NCI-H510A (cell line): ENCODE measurements at places on chromosomes 5 and 9.

- DNase-seq, result no peak
Observed at GRCh38 chr9:74115976-74116375, 381.2 kb upstream of the RORB start.

DNA sequence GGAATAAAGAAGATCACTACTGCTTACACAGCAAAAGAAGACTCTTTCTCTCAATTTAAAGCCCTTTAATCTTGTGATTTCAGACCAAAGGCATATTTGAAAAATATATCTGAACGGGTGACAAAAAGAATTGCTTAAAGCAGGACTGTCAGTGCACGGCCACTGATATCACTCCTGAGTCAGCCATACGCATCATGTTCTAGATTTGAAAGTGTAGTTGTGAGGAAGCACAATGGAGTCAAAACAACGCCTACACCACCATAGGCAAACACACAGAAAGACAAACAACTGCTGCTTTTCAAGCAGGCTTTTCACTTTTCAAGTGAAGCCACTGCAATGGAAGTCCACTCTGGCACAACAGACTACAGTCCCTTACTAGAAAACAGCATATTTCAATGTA is 141.7 kb downstream of the AUH start:
- no peak for DNase-seq

DNA sequence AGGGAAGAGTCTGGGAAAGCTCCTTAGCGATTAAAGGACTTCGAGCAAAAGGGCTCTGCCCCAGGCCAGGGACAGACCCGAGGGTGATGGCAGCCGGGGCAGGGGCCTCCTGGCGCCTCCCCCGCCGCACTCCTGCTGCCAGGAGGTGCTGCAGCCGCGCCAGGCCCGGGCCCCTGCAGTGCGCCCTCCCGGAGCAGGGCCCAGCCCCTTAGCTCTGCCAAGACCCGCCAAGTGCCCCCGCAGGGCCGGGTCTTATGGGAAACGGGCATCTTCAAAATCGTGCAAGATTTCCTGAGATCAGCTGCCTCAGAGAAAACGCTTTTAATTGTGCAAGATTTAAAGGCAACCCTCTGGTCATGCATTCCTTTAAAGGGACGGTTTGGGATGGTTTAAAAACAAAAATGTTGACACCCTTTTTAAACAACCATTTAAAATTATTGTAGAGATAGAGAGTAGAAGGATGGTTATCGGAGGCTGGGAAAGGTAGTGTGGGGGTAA is 52.4 kb downstream of the CDC14B start:
- DNase-seq, result no peak

DNA sequence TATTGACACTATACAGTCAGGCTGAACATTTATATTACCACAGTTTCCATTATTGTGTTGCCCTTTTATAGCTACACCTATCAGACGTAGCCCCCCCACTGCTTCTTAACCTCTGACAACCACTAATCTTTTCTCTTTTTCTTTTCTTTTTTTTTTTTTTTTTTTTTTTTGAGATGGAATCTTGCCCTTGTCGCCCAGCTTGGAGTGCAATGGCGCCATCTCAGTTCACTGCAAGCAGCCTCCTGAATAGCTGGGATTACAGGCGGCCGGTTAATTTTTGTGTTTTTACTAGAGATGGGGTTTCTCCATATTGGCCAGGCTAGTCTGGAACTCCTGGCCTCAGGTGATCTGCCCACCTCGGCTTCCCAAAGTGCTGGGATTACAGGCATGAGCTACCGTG is 75.4 kb downstream of the UHRF2 start:
- no peak for DNase-seq

GRCh38 chr5:39025456-39025855 is 48.7 kb downstream of the RICTOR start:
- DNase-seq, result no peak

DNA sequence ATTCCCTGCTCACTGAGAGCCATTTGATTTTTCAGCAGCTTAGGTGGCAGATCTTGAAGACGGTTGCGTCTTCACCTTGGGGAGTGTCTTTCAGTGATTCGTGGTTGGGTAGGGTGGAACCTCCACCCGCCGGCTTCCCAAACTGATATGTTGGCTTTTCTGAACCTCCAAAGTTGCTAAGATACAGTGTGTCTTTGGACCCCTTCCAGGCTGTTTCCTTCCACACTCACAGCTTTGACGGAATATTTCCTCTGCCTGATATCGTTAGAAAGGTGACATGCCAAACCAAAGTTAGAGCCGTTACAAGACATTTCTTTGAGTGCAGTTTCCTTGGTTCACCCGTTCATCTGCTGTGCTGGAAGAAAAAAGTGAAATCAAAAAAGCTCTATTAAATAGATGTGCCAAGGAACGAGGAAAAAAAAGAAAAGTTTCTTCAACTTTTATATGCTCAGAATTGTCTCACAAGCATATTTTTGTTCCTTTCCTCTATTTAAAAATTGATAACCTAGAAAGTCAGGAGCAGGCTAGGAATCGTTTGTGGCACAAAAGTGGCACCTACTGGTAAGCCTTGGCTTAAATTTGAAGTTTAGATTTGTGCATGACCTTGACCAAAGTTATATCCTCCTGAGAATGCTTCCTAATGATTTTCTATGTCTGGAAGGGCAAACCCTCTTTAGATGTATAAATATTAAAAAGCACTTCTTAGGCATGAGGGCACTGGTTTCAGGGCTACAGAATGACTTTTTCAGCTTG is 270.7 kb upstream of the WWC1 start:
- no peak for DNase-seq

- DNase-seq, result no peak
Observed at GRCh38 chr5:120991569-120991968, 527.5 kb downstream of the PRR16 start.

DNA sequence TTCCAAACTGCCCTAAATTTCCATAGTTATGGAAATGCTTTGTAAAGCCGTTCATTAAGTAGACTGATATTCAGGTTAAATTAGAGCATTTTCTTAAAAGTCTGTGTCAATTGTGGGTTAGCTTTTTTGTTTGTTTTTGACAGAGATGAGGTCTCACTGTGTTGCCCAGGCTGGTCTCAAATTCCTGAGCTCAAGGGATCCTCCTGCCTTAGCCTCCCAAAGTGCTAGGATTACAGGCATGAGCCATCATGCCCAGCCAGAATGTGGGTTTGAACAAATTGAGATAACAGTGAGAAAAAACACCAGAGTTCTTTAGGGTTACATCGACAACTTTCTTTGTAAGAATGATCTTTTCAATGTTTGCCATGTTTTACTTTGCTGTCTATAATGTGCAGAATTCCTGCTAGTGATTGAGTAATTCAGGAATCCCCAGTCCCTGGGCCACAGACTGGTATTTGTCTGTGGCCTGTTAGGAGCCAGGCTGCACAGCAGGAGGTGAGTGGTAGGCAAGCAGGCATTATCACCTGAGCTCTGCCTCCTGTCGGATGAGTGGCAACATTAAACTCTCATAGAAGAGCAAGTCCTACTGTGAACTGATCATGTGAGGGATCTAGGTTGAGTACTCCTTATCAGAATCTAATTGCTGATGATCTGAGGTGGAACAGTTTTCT is 80.5 kb downstream of the RAI14 start:
- peak; percentile 4 for DNase-seq

DNA sequence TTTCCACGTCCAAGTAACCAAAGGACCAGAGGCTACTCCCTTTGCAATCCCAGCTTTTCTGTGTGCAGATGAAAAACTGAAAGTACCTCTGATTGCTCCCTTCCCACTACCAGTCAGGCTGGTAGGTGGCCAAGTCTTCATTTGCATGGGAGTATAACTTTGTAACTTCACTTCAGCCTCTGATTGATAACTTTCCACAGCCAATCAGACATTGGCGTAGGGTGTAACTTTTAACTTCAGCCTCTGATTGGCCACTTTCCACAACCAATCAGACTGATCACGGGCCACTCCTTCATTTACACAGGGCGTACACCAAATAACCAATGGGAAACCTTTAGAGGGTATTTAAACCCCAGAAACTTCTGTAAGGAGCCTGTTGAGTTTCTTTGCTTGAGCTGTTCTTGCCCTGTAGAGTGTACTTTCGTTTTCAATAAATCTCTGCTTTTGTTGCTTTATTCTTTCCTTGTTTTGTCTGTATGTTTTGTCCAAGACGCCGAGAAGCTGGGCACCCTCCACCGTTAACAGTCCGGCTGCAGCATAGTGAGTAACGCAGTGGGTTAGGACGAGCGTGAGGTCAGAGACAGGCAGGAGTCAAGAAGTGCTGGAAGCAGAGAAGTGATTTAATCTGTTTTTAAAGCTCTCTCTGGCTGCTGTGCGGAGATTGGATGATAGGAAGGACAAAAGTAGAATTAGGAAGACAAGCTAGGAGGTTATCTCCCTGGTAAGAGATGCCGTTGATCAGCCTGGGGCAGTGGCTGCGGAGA is 3.5 kb upstream of the EXOSC2 start:
- peak; percentile 79 for DNase-seq

DNA sequence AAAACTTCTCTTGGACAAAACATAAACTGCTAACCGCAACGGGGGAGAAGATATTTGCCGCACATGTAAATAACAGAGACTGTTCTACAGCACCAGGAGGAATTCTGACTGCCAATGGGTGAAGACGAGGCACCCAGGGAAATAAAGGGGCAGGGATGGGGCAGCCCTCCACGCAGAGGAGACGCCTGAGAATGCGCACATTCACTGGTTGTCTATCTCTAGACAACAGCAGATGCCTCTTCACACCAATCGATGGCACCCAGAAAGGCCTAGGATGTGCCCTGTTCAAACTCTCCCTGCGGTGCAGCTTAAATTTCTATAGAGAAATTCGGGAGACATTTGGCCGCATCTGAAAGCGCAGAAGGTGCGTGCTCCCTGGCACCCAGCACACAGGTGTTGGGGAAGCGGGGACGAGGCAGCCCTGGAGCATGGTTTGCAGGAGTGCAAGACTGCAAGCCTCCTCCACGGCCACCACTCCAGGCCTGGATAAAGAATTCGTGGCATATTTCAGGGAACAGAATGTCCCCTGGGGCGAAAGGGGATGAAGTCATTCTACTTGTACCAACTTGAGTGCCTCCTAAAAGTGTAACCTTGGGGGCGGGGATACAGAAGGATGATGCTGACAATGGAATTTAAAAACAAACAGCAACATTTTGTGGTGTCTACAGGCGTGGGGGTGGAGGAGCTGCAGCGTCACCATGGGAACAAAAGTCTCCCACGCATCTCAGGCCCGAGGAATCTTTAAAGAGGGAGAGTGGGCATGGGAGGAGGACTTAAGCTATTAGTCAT is 6.3 kb upstream of the IRX2 start:
- DNase-seq, result no peak

- no peak for DNase-seq
Observed at GRCh38 chr5:180178531-180179441, 30.2 kb downstream of the RASGEF1C start.

DNA sequence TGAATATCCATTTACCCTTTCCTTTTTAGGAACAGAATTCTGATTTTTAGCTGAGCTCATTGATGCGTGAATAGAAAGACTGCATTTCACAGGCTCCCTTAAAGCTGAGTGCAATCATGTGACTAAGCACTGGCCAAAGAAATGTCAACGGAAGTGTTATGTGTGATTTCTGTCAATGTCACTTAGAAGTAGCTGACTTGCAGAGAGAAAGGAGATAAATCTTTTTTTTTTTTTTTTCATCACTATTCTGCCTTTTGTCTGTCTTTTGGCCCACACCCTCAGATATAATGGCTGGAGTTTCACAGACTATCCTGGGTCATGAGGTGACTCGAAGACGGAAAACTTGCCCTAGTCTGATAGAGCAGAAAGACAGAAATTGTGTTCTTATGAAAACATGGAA is 39.3 kb upstream of the SLC27A6 start:
- no peak for DNase-seq

DNA sequence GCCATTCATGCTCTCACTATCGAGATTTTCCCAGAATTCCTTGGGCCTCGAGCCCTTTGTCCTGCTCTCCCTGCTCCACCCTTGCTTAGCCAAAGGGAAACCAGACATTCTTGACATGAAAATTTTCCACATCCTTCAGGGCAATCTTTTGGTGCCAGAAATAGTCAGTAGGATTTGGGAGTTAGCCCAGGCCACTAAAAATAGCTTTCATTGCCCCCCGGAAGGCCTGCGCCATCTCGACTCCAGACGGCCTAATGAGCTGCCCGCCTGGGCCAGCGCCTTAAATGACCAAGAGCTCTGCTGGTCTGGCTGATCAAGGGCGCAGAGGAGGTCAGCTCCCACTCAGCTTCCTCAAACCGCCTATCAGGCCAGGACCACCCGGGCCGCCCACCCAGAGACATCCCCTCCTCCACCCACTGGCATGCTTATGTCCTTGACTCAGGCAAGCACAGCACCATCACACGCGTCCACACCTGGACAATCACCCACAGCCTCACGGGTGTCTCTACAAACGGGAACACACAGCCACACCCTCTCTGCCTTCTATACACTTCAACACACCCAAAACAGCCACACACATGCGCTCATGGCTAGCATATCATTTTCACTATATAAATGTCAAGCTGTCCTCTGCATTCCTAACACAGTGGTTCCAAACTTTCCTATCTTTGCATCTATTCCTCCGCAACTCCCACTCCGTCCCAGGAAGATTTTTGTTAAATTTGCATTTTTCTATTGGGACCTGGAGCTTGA is 20.9 kb downstream of the DUSP1 start:
- no peak for DNase-seq

GRCh38 chr5:4204276-4205141 is 608.9 kb downstream of the IRX1 start:
- no peak for DNase-seq

DNA sequence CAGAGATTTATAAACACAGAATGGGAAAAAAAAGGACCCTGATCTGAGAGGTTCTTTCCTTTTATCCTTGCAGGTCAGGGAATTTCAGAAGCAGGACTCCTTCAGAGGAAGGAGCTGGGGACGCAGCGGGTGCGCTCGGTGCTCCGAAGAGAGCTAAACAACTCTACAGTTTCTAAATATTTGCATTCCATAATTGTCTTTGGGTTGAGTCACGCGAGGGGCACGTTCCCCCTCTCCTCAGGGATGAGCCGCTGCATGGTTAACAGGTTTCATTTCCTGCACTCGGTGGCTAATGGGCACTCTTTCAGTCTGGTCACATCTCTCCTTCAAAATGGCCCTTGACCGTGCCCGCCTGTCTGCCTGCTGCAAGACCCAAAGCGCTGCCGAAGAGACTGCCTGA is 165.0 kb upstream of the HMHB1 start:
- DNase-seq, result no peak

DNA sequence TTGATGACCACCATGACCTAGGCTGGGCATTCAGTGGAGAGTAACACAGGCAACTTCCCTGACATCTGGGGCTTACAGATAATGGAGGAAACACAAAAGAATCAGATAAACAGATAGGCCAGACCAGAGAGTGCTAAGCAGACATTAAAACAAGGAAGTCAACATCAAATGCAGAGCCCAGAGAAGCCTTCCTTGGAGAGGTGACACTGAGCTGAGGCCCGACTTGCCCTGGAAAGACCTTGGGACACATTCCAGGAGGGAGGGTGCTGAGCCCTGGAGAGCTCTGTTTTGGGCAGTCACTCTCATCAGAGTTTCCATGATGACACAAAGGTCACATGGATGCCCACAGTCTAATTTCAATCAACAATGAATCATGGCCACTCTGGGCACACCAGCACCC is 31.9 kb upstream of the C5orf58 start:
- no peak for DNase-seq
